ENCODE measurements at places on chromosomes 5 and 9.

GRCh38 chr9:99852617-99853016, 30.9 kb downstream of the NR4A3 start:
- no peak for DNase-seq

DNA sequence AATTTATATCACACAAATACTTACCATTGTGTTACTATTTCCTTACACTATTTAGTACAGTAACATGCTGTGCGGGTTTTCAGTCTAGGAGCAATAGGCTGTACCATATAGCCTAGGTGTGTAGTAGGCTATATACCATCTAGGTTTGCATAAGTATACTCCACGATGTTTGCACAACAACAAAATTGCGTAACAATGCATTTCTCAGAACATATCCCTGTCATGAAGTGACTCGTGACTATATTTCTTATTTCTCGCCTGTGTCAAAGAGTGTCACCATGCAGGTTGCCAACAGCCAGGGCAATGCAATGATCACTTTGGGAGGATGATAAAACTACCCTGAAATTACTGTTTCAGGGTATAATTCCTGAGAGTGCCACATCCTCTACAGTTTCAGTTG, 65.6 kb upstream of the CD180 start:
- DNase-seq = no peak

GRCh38 chr9:113624721-113625120, 161.2 kb downstream of the RGS3 start:
- peak; percentile 88 for DNase-seq

GRCh38 chr9:95820074-95820473, 55.4 kb upstream of the ERCC6L2 start:
- peak; percentile 38 for DNase-seq

DNA sequence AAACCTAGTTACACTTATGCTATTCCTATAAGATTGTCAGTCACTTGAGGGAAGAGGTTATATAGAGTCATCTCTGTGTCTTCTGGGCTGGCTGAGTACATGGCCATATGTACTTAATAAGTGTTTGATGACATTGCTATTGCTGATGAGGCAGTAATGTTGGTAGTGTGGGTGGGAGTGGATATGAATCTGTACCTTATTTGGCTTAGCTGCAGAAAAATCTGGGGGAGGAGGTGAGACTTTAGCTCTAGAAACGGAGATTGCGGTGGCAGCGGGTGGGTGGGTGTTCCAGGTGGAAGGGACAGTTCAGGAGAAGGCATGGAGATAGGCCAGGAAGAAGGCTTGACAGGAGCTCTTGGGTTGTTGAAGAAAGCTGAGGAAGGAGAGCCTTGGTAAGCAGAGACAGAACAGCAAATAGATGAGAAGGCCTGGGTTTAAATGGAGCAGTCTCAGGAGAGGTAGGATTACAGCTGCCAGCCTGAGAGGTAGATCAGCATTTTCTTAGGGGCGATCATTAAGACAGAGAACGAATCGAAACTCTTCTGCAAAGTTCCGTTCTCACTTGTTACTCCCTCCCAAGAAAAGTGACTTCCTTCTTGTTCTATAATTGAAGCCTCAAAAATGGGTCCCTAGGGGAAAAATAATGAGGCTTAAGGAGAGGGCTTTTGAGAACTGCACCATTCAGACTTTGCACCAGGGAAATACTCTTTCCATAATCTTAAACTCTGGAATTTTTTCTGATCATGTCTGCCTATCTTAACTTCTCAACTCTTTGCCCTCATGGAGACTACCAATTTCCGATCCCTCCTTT, 160.5 kb downstream of the UNC13B start:
- DNase-seq = no peak

GRCh38 chr9:116074658-116075057, 78.9 kb upstream of the PAPPA start:
- DNase-seq = peak; percentile 68

GRCh38 chr5:10503321-10503720, 60.5 kb upstream of the ANKRD33B start:
- DNase-seq = no peak

DNA sequence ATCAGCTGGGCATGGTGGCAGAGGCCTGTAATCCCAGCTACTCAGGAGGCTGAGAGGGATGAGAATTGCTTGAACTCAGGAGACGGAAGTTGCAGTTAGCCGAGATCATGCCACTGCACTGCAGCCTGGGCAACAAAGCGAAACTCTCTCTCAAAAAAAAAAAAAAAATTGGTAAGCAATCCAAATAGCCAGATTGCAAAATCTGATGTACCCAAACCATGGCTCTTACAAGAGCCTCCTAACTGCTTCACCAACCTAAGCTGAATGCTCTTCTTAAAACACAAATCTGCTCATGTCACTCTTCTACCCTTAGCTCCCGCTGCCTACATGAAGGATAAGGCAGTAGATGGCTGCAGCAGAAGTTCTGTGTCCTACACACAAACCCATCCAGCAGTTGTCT, 105.9 kb downstream of the MPDZ start:
- no peak for DNase-seq

DNA sequence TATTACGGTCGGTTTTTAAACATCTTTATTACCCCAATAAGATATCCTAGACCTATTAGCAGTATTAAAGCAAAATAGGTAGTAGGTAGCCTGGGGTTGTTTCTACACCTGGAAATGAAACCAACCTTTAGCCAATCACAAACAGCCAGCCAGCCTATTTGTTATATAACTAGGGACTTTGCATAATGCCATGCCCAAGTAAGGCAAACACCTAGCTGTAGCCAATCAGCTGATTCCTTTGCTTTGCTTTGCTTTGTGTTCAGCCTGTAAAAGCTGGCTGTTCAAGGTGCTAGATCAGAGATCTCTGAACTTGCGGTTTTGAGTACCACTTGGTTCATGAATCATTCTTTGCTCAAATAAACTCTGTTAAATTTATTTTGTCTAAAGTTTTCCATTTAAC, 46.5 kb upstream of the SETD9 start:
- DNase-seq = no peak
